Mesothelial cell of epicardium (in vitro differentiated cells): ENCODE measurements at places on chromosomes 16 and 17.

DNA sequence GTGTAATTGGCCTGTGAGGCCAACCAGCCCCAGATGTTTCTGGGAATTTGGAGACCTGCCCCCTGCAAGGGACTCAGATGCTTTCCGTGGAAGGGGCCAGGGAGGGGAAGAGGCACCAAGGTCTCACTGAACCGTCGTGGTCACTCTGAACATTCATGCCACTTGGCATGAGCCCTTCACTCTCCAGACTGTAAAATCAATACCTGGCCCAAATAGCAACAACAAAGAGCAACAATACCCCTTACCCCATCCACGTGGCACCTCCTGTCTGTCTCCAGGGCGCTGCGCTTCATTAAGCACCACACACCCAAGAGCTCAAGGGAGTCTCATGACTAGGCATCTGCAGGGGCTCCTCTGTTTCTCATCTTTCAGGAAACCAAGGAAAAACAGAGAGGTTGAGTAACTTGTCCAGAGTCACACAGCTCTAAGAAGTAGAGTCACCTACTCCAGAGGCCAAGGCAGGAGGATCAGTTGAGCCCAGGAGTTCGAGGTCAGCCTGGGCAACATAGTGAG lies 52.8 kb downstream of the SOCS1 start:
- no peak for DNase-seq

DNA sequence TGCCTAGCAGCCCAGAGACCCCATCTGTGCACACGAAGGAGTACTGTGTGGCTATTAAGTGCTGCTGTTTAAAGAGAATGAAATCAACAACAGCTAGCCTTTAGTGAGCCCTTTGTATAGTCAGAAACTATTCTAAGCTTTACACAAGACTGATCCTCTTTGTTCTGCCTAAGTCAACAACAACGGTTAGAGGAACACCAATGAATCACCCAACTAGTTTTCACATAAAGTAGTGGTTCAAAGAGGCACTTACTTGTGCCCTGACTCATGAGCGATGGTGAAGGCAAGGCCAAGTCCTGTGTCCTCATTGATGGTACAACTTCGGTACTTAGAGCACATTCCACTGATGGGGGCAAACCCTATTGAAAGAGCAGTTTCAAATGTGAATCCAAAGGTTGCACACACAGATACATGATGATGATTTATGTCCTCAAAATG lies 75.8 kb downstream of the ADAMTS18 start:
- no peak for DNase-seq

DNA sequence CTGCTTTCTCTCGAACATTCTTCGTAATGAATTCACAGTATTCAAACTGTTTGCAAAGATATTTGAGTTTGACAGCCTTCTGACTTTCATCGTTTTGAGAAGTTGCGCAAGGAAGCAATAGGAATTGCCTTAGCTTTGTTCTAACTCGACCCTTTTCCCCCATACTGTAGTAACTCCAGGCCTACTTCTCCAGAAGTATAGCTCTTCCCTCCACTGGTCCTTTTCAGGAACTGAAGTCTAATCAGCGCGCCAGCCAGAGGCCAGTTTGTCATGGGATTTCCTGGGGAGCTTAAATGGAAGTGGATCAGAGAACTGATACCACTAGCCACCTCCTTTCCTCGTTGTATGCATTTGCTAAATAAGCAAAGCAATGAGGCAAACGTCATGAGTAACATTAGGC lies 27.9 kb downstream of the CDR2 start:
- DNase-seq = no peak

DNA sequence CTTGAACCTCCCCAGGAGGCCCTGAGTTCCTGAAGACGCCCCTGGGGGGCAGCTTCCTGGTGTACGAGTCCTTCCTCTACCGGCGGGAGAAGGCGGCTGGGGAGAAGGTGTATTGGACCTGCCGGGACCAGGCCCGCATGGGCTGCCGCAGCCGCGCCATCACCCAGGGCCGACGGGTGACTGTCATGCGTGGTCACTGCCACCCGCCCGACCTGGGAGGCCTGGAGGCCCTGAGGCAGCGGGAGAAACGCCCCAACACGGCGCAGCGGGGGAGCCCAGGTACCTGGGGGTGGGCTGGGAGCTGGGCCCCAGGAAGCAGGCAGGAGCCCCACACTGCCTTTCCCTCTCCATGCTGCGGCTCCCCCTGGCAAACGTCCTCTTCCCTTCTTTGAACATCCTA lies 22.0 kb downstream of the FLYWCH1 start:
- no peak for DNase-seq

GRCh38 chr16:84404936-84405639 lies 36.8 kb downstream of the ATP2C2 start:
- no peak for DNase-seq

DNA sequence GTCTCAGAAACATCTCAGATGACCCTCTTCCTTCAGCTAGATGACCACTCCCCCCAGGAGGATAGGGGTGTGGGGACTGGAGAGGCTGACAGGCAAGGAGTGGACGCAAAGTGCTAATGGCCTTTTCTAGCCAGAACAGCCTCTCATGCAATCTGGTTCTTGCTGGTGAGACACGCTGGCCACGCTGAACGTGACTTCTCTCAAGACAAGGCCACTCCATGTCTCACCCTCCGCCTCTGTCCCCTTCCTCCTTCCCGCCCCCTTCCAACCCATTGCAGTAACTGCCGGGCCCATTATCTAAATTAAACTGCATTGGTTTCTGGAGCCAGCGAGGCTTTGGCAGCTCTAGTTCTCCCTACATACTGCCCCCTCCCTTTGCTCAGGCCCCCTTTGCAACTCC lies 9.5 kb downstream of the CACNA1G start:
- no peak for DNase-seq

GRCh38 chr17:53462393-53462811 lies 360.3 kb upstream of the KIF2B start:
- DNase-seq = no peak

DNA sequence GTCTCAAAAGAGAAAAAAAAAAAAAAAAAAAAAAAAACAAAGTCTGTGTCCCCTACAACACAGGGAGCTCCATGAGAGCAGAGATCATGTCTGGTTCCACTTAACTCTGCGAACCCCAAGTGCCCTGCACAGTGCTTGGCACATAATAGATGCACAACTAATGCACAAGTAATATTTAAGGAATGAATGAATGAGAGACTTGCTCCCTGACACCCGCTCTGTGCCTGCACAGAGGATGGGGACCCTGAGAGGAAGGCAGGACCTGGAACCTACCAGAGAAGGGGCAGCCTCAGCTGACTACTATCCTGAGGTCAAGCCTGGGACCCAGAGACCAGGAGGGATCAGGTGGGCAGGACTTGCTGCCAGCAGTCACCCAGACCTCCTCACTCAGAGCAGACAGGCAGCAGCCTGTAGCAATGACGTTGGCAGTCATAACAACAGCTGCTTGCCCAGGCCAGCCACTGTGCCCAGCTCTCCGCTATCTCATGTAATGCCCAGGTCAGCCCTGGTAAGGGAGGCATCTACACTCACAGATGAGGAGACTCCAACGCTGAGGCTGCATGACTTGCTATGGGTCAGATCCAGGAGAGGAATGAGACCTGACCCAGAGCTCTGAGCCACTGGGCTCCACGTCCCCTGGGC lies 2.9 kb downstream of the MYO15A start:
- DNase-seq = no peak

- no peak for DNase-seq
Observed at GRCh38 chr17:68886401-68886800, 68.8 kb downstream of the ABCA8 start.

- DNase-seq = no peak
Observed at GRCh38 chr17:50177983-50178834, 12.4 kb downstream of the SGCA start.

GRCh38 chr16:1631230-1631629 lies 19.1 kb downstream of the CRAMP1 start:
- DNase-seq = no peak

DNA sequence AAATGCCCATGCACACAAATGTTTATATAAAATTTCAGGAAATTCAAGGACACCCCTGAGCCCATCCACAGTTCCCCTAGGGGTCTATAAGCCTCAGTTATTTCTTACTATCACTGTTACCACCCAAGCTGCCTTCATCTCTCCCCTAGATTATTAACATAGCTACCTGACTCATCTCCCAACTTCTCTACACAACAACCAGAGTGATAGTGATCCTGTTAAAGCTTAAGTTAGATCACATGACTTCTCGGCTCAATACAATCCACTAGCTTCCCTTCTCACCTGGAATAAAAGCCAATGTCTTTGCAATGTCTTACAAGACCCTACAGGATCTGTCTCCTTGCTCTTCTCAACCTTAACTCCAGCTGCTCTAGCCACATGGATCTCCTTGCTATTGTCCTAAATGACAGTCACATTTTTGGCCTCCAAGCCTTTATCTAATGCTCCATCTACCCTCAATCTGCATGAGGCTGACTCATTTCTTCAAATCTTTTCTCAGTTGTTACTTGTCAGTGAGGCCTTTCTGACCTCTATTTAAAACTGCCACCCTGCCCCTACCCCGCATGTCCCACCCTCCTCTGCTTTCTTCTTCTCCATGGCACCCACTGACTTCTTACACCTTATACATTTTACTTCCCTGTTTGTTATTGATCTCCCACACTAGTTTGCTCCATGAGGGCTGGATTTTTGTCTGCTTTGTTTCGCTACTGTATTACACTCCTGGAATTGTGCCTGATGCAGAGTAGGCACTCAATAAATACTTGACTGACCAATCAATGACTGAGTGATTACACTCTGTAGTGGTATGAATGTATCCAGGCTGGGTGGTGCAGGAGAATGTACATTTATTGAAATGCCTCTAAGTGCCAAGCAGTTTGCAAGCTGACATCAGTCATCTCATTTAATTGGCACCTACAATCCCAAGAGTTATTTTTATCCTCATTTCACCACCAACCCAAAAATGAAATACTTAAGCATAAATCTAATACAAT lies 5.2 kb upstream of the LIG3 start:
- DNase-seq = no peak

DNA sequence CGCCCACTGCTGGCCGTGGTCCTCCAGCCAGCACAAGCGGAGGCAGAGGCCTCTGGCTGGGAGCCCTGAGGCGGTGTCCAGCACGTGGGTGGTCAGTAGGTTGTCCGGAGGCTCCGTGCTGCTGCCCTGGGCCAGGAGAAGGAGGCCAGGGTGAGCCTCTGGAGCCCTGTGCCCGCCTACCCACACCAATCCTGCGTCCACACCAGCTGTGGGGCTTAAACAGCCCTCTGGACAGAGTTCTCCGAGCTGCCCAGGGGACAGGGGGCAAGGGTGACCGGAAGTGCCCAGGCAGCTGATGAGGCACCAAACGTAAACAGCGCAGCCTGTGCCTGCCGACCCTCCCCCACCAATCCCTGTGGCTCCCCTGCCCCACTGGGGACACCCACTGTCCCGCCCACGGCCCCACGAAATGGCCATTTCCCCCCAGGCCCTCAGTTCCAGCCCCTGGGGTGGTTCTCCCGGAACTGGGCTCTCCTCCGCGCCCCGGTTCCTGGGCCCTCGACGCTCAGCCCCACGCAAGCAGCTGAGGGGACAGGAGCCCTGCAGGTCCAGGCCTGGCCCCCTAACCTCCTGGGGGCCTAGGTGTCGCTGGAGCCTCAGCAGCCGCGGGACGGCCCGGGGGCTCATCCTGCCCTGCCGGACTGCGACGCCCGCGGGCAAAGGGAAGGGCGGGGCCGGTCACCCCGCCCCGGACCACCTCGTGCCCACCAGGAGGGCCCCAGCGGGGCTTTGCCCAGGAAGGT lies 27.9 kb upstream of the DBNDD1 start:
- peak; percentile 59 for DNase-seq

DNA sequence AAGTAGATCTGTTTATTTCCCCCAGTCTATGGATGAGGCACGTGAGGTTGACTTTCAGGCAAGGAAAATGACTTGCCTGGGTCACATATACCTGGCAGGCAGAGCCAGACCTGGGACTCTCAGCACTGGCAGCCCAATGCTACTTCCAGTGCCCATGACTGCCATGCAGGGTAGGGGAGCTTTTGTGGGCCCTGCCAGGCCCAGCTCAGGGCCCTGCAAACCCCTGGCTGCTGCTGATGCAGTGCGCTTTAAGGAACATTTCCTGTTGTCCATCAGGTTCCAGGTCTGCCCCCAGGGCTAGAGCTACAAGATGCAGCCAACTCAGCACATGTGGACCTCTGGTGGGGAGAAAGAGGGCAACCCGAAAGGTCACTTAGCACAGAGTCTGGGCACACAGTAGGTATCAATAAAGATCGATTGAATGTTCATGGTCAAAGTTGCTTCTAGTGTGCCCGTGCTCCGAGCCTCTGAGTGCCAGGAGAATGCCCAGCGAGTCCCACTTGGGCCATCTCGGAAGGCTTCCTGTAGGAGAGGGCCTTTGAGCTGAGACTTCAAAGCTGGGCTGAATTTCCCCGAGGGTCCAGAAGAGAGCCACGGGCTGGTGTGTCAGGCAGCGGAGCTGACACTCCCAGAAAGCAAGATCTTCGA lies 513 bp upstream of the TBX21 start:
- DNase-seq = no peak

GRCh38 chr17:73654241-73654640 lies 10.0 kb upstream of the SDK2 start:
- no peak for DNase-seq

DNA sequence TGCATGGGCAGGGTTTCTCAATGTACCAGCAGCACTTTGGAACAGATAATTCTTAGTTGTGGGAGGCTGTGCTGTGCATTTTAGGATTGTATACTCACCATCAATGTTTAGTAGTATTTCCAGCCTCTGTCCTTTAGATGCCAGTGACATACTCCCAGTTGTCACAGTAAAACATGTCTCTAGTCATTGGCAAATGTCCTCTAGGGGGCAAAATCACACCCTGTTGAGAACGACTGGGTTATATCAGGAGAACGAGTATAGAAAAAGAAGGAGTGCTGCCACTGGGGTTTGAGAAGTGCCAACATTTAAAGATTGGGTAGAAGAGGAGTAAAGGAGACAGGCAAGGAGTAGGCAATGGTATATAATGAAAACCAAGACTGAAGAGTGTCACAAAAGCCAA lies 37.9 kb upstream of the SMIM36 start:
- no peak for DNase-seq

GRCh38 chr16:49542391-49542891 lies 168.8 kb downstream of the C16orf78 start:
- DNase-seq = no peak

GRCh38 chr17:58487589-58488427 lies at the start of gene HSF5:
TSS of gene HSF5 (minus strand) at chr17:58488408. CDS start at chr17:58488274, 134 bp downstream.
- no peak for DNase-seq

- no peak for DNase-seq
Observed at GRCh38 chr17:66892246-66892645, 57.3 kb downstream of the CACNG5 start.

- no peak for DNase-seq
Observed at GRCh38 chr16:67151431-67152097, 766 bp upstream of the B3GNT9 start.

GRCh38 chr17:3887804-3888203 lies 5.0 kb downstream of the CAMKK1 start:
- no peak for DNase-seq
